ENCODE measurements at places on chromosomes 11 and 22. TPM values are rescaled to one million over a fixed set of nuclear protein-coding genes. Genes with fewer than 3 reads are reported as not detected.

The C11orf65 gene
- 0.18 TPM for polyA plus RNA-seq

The ADM2 gene
- 0.11 TPM for polyA plus RNA-seq

The ZMAT5 gene
- 27.8 TPM for polyA plus RNA-seq

The LYVE1 gene
- 99.9 TPM for polyA plus RNA-seq

The B4GALNT4 gene
- 5.1 TPM for polyA plus RNA-seq

The CASP1 gene
- polyA plus RNA-seq, result 25.1 TPM

The APOL1 gene
- 71.5 TPM for polyA plus RNA-seq
